ENCODE measurements at places on chromosomes 3 and 15.

DNA sequence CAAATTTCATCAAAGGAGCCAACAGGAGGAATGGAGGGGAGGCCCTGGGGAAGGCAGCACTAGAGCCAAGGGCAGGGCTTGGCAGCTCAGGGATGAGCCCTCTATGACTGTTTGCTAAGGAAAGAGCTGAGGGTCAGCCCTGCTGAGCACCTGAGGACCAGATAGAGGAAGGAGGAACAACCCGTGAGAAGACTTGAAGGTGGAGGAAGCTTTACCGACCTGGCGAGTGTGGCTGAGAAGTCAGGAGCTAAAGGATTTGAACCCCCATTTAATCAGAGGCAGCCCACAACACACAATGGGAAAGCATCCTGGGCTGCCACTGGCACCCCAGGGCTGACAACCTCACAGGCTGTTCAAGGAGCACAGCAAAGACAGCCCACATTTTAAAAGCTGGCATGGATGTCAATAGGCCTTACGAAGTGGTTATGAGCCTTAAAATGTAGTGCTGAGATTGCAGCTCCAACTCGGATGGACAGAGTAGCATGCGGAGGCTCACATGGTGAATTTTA is 20.7 kb upstream of the LRRC2 start:
- DNase-seq, result no peak

GRCh38 chr15:55257012-55257670 is 32.5 kb downstream of the RAB27A start:
- DNase-seq, result no peak

- DNase-seq, result no peak
These were observed 208.4 kb upstream of the CGNL1 start for GRCh38 chr15:57167821-57168395.

DNA sequence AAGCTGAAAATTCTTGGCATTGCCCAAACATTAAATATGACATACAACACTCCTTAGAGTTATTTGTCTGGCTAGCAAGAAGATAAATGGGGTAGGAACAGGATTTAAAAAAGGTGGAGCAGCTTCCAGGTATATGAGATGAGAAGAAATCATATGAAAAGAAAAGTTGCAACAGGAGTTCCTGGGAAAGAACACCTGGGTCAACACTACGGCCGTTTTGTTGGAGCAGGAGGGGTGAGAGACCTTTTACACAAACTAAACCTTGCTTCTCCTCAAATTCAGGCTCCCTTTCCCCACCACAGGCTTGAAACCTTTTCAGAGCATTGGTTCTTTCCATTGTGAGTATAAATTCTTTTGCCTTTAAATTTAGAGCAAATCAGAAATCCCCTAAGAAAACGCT is 18.8 kb upstream of the GUCA1C start:
- DNase-seq, result no peak

GRCh38 chr3:127204841-127205582 is 12.1 kb downstream of the PRR23E start:
- no peak for DNase-seq

GRCh38 chr3:9433627-9434521 is 36.5 kb downstream of the SETD5 start:
- DNase-seq, result no peak

- peak; percentile 59 for DNase-seq
These were observed 19.2 kb upstream of the MAP6D1 start for GRCh38 chr3:183844606-183845005.

- DNase-seq, result no peak
These were observed 7.8 kb downstream of the SCG5 start for GRCh38 chr15:32649342-32649741.

- DNase-seq, result no peak
These were observed 309.2 kb downstream of the NSUN3 start for GRCh38 chr3:94372026-94372425.

DNA sequence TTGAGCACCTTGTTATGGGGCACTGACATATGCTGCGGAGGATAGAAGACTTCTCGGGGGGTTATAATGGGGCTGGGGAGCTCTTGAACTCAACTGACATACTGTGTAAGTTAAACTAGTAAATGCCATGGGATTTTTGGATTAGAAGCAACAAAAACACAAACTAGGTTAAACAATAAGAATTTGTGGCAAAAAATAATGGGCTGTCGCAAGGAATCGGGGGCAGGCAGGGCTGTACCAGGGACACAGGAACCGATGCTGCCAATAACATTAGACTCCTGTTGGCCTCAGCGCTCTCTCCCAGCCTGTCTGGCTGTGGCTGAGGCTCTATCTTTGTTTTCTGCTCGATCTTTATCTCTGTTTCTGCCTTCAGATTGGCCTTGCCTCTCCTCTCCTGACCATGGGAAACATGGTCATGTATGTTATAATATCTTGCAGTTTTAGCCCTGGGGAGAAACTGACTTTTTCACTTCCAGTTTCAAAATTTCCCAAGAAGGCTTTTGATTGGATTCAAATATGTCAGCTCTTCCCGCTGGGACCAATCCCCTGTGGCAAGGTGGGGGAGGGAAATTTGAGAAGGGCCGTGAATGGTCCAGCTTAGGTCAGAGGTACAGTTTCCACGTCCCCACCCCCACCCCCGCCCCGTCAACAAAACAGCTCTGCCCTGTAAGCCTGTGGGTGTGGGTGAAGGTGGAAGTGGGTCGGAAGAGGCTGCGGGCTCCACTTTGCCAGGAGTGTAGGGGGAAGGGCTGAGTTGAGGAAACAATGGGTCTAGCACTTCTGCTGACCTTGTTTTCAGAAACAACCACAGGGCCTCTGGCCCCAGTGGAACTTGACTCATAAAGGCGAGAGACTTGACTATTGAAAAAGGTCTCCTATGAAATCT is 161.1 kb upstream of the TBL1XR1 start:
- DNase-seq, result no peak

DNA sequence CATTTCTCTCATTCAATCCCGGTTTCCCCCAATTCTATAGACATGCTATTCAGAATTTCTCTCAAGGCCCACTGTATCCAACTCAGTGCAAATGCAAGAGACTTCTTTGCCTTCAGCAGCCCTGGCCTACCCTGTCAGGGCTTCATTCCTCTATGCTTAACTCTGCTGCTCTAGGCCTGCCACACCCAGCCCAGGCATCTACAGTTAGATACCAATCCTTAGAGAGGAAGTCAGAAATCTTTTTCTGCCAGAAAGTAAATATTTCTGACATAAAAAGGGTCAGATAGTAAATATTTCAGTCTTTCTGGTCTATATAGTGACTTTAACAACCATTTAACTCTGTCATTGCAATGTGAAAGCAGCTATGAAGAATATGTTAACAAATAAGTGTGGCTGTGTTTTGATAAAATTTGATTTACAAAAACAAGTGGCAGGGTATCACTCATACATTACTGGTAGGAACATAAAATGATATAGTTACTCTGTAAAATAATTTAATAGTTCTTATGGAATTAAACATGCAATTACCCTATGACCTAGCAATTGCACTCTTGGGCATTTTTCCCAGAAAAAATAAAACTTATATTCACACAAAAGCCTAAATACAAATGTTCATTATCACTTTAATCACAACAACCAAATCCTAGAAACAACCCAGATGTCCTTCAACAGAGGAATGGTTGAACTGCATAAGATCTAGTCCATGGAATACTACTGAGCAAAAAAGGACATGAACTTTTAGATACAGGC is 942.0 kb downstream of the SQOR start:
- no peak for DNase-seq

DNA sequence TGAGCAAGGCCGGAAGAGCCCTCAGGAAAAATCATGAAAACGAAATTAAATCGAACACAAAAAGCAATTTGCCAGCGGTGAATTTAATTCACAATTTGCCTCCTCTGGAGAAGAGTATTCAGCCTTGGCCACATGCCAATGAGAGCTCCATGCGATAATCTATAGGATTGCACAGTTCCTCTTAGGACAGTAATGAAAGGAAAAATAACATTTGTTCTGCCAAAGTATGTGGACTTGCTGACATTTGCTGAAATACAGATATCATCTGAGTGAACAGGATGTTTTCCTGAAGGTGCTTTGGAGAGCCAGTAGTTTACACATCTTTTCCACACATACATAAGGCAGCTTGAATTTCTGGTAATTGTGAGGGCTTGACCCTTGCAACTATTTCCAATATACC is 188.6 kb upstream of the PDZRN3 start:
- peak; percentile 18 for DNase-seq

DNA sequence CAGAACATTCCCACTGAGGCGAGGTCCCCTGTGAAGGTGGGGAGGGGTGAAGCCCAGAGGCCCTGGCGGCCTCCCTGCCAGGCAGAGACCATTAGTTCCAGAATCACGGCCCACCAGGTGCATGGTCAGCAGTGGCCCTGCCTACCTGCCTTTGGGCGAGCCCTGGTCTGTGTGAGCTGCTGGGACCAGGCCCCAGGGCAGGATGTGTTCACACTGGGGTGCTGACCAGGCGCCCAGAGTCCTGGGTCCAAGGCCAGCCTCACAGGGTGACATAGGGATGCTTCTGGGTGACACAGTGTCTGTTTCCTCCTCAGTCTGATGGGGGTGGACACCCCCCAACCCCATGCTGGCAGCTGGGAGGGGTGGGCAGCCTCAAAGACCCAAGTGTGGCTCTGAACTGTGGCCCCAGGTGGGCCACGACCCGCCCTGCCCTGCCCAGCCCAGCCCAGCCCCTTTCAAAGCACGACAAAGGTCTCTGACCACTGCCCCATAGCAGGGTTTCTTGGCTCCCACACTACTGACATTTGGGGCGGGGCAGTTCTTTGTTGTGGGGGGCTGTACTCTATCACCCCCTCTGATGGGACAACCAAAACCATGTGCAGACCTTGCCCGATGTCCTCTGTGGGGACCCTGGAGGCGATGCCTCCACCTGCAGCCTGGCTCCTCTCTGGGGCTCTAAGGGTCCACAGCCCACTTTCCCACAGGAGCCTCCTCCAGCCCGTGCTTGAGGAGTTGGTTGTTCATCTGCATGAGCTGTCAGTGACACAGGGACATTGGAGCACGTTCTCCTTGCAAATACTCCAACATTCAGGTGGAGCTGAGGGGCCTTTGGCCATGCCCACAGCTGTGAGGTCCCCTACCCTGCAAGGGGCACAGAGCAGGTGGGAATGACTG is 44.8 kb upstream of the SLC41A3 start:
- DNase-seq, result no peak

- DNase-seq, result no peak
These were observed 30.5 kb upstream of the BLM start for GRCh38 chr15:90686435-90687218.

DNA sequence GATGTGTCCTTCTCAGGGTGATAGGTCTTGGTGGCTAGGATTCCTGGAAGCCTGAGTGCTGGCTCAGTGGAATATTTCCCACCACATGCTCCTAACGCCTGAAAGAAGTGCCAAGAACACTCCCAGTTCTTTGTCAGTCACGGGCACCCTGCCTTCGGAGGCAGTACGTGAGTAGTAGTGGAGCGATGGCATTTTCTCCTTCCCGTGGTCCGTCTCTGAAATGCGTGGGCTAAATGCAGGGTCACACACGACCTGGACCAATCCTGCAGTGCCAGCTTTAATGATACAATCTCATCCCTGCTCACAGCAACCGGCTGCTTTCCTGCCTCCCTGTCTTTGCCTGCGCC is 14.5 kb downstream of the H1-8 start:
- DNase-seq, result no peak

DNA sequence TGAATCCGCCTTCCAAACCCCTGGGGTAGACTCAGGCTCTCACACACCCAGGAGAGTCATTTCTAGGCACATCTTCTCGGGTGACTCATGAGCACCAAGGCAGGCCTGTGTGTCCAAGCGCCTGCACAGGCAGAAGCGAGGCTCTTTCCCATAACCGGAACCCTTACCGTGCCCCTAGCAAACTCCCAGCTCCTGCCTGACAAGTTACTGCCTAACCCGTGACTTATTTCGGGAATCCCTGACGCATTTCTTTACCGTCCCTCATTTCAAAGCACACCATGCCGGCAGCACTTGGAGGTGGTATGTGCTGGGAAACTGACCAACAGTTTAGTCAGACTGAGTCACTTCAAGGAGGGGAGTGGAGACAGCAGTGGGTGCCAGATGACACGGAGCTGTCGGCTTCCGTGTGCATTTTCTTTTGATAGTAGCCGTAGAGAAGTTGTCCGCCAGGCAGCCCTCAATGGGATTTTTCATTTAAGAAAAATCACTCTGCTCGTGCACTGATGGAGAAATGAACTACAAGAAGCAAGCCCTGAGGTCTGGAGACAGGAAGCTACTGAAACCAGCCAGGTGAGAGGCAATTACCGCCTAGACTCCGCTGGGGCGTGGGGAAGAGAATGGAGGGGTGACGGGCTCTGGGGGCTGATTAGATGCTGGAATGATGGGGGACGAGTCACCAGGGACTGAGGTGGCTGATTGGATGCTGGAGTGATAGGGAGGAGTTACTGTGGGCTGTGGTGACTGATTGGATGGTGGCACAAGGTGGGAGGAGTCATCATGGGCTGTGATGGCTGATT is 17.3 kb upstream of the HRH1 start:
- peak; percentile 99 for DNase-seq

DNA sequence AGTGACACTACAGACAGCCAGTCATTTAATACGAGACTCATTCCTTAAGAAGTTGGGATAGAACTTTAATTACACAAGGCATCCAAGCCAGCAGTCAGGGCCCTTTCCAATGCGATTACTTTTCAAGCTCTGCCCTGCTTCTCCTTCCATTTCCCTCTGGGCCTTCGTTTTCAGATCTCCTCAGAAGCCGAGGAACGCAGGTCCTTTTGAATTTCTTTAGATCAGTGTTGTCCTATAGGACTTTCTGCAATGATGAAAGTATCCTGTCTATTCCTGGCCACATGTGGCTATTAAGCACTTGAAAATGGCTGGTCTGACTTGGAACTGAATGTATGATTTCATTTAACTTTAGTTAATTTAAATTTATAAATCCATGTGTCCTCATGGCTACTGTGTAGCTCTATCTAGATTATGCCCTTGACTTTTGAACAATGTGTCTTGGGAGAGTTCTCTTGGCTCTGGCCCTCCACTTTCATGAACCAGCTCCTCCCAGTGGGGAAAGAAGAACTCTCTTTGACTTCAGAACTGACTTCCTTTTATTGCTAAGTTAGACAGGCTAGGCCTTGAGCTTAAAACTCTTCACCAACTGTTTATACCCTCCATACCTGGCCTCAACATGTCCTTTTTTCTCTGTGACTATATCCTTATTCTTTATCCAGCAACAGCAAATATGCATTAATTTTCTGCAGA is 22.6 kb downstream of the TGFBR2 start:
- DNase-seq, result no peak

DNA sequence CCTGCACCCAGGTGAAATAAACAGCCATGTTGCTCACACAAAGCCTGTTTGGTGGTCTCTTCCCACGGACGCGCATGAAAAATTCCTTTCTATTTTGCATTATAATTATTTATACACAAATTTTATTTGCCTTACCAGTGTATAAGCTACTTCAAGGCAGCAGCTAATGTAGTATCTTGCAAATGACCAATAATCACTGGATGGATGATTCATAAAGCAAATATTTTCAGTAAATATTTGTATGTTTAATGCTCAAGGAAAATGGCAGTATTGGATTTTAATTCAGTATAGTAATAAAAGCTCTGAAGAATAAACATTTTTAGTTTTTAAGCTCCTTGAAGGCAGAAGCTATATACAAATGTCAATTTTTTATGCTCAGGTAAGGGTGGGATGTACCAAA is 158.7 kb upstream of the NANOGP8 start:
- no peak for DNase-seq

DNA sequence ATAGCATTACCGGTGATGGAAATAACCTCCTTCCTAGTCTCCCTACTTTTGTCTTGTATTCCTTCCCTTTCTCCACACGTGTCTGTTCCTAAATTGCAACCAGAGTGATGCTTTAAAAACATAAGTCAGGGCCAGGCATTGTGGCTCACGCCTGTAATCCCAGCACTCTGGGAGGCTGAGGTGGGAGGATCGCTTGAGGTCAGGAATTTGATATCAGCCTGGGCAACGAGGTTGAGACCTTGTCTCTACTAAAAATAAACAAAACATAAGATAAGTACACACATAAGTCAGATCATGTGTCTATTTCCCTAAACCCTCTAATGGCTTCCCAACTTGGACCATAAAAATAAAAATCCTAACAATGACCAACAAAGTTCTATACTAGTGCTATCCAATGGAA is 18.4 kb downstream of the ARMC8 start:
- no peak for DNase-seq
